GM23338 (cell line): ENCODE measurements at places on chromosomes 1 and 21.

- no peak for DNase-seq
Observed at GRCh38 chr1:151026460-151026859, 9.9 kb upstream of the BNIPL start.

DNA sequence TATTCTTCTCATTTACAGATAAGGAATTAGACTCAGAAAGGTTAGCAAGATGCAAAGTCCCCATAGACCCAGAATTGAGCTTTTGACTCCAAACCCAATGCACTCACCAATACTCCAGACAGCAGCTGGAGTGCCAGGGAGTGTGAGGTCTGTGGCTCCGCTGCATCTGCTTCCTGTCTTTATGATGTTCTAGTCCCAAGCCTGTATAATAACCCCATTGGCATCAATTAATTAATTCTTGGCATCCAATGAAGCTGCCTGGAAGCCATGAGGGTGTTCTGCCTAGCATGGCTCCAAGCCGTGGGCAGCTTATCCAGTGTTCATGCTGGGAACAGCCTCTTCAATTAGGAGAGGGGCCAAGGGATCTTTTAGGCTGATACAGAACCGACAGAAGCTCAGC, 188.7 kb downstream of the GIPC2 start:
- no peak for DNase-seq

DNA sequence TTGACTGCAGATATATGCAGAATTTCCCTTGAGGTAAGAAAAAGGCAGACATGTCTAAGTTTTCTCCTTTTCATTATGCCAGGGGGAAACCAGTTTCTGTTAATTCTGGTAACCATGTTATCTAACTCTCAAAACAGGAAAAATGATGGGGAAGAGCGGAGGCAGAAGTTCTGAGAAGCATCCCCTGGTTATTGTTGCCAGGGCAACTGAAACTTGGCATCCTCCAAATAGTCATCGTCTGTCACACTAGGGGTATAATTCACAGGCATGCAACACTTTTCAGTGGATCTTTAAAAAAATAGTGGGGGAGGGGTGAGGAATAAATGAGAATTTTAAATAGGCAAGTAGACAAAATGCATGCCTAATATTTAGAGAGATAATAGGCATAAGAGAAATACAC, 715.3 kb upstream of the CXADR start:
- no peak for DNase-seq

- DNase-seq: no peak
Observed at GRCh38 chr1:201506092-201506491, 831 bp downstream of the CSRP1 start.

GRCh38 chr1:33222381-33222780, 33.9 kb upstream of the ZNF362 start:
- no peak for DNase-seq

DNA sequence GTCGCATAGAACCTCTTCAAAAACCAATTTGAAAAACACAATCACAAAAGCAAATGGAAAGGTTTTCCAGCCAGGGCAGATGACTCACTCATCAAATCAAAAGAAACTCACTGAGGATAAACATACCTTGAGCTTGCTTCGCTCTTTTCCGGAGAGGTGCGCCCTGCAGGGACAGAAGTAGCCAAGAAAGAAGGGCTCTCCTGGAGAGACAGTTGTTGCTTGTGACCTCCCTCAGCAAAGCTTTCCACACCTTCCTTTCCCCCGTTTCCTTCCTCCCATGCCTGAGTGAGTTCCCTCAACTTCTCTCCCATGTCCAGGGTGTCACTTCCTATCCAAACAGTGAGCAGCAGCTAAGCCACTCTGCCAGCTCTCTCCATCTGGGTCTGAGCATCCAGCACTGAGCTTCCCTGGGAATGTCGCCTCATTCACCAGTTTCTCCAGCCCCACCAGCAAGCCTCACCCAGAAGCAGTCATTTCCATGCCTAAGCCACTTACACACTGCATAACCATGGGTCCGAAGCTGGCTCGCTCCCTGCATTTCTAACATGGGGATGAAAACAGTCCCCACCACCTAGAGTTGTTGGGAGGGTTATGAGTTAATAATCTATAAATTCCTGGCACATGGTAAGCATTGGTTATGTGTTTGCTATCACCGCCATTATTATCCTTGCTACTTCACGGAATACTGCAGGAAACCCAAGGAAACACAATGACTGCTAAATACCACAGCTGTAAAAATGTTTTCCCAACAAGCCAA, 75.0 kb downstream of the PTPN14 start:
- no peak for DNase-seq

DNA sequence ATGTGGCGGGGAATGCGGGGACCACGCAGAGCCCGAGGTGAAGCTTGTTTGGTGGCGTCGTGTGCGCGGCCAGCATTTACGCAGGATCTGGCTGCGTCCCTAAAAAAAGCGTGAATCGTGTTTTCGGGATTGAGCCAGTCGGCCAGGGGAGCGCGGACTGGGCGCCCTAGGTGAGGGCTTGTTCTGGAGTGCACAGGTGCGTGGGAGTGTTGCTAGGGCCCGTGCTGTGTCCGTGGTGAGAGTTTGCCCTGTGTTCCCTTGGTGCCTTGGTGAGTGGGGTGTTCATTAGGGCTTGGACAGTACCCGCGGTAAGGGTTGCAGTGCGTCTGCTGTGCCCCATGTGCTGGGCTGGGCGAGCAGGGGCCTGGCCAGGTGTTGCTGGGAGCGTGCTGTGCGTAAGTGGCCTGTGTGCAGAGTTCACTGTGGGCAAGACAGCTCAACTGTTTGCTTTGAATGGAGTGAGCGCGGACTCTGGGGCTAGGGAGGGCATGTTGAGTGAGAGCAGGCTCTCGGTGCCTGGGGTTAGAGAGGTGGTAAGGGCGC, 673 bp downstream of the CD46 start:
- peak; percentile 32 for DNase-seq

GRCh38 chr1:9486466-9487140, 52.7 kb upstream of the SLC25A33 start:
- DNase-seq: no peak

- no peak for DNase-seq
Observed at GRCh38 chr1:98919211-98919610, 85.5 kb downstream of the PLPPR5 start.

DNA sequence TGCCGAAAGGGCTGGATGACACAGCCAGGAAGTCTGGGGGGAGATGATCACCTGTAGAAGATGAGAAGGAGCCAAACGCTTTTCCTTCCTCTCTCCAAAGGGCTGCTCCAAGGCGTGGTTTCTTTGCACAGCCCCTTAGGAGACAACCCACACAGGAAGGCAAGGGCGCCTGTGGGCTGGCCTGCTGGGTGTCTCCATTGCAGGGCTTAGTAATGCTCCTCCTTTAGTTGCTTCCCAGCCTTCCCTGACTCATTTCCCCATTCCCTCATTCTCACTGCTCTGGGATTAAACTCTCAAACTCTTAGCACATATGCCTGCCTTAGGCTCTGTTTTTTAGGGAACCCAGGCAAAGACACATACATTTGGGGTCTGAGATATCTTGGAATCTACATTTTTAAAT, 1.7 kb upstream of the CLCA1 start:
- no peak for DNase-seq

- DNase-seq: no peak
Observed at GRCh38 chr1:72435025-72435424, 152.7 kb upstream of the NEGR1 start.

GRCh38 chr1:224251741-224252146, 68.7 kb downstream of the DEGS1 start:
- DNase-seq: no peak

GRCh38 chr1:219124163-219124562, 49.5 kb upstream of the LYPLAL1 start:
- DNase-seq: no peak
